ENCODE measurements at places on chromosomes 12 and 14.

DNA sequence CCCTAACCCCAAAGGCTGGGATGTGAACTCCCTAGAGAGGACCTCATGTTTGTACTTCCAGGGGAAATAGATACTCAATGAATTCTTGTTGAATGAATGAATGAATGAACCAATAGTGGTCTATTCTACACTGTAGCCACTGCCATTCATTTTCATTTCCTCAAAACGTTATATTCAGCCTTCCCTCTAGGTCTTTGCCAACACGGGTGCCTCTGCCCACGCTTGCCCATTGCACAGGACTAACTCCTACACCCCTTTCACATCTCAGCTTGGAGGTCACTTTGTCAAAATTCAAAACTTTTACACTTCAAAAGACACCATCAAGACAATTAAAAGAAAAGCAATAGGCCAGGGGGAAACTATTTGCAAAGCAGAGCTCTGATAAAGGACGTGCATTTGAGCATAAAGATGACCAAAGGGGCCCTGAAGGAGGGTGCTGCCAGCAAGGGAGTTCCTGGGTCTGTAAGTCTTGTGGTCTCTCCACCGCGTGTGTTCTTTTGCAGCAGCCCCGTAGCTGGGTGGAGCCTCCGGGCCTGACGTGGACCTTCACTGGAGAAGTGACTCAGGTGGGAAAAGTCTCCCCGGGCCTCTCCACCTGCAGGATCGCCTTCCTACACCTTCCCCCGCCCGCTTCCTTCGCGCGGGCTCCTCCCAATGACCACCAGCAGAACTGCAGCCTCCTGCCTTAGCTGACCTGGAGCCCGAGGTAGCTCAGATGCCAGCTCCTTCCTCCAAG lies 31.5 kb downstream of the TMEM63C start:
- DNase-seq, result peak; percentile 21

GRCh38 chr12:52402377-52402776 lies 3.8 kb downstream of the KRT82 start:
- no peak for DNase-seq

- peak; percentile 85 for DNase-seq
These were observed 5.8 kb upstream of the PHLDA1 start for GRCh38 chr12:76037130-76038103.

GRCh38 chr12:31431721-31432240 lies 105.8 kb upstream of the SINHCAF start:
- no peak for DNase-seq

DNA sequence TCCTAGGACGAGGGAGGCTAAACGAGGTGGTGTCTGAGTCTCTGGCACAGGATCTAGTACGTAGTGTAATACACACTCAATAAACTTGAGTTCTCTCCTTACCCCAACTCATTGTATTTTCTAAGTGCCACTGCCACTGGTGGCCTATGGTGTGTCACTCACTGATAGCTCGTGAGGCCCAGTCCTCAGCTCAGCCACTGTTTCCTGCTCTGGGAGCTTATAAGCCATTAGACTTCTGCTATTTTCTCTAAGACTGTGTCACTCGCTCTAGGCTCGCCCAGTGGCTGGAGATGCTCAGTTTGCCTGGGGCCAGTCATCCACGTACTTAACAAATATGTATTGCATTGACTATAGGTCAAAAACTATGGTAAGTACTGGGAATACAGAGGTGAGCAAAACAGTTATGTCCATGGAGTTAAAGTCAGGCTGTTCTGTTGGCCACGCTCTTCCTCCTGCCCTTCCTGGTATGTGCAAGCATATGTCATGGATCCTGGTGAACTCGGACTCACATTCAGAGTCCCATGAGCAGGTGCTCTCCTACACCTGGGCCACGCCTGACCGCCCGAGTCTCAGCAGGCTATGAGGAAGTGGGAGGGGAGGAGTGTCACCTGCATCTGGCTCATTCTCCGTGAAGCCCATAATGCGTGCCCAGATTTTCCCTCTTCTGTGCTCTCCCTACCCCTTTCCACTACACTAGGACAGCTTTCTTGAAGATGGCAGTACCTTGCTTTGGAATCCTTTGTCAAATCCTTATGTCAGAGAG lies 41.6 kb downstream of the DEGS2 start:
- DNase-seq, result no peak

All from renal cortical epithelial cell (primary cell).